ENCODE measurements at places on chromosomes 4 and X.

DNA sequence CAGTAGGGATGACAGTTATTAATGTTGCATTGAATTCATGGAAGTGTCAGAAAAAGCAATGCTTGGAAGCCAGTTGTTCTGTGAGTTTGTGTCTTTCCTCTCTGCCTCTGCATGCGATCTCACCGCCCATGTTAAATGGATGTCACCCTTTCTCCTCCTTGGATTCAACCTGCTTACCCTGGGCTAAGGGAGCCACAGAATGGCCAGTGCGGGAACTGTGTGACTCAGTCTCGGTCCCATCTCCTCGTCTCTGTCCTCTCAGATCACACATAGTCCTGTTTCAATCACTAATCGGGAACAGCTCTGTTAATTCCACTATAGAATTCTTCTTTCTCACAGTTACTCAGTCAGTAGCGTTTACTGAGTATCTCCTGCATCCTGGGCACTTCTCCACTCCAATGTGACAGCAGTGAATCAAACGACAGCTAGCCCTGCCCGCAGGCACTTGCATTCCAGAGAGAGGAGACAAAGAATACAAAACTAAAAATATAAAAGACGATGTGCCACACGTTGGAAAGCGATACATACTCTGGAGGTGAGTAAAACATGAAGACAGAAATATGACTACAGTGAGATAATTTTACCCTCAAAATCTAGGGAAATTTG is 53.6 kb upstream of the TLR3 start:
- DNase-seq, result no peak

- DNase-seq, result no peak
Observed at GRCh38 chrX:66674506-66674905, 35.6 kb upstream of the EDA2R start.

- DNase-seq, result no peak
Observed at GRCh38 chr4:187208651-187209050, 485.0 kb upstream of the FAT1 start.

DNA sequence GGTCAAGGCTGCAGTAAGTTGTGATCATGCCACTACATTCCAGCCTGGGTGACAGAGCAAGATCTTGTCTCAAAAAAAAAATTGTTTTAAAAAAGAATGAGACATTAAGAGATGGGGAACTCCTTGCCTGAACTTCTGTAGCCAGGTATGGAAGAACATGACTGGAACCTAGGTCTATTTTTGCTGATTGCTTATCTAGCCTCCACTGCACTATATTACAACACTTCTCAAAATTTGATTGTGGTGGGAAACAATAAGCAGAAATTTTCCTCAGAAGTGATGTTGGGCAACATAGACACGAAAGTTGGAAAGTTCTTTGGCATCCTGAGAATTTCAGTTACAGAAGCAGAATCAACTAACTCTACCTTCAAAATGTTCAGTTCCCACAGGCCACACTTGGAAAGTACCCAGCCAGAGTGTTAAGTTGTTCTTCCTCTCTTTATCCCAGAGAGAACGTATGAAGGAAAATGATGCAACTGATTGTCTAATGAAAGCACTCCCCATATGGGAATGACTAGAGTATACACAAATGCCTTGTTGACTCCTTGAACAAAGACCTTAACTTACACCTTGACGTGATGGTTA is 50.0 kb downstream of the LUZP4 start:
- no peak for DNase-seq

DNA sequence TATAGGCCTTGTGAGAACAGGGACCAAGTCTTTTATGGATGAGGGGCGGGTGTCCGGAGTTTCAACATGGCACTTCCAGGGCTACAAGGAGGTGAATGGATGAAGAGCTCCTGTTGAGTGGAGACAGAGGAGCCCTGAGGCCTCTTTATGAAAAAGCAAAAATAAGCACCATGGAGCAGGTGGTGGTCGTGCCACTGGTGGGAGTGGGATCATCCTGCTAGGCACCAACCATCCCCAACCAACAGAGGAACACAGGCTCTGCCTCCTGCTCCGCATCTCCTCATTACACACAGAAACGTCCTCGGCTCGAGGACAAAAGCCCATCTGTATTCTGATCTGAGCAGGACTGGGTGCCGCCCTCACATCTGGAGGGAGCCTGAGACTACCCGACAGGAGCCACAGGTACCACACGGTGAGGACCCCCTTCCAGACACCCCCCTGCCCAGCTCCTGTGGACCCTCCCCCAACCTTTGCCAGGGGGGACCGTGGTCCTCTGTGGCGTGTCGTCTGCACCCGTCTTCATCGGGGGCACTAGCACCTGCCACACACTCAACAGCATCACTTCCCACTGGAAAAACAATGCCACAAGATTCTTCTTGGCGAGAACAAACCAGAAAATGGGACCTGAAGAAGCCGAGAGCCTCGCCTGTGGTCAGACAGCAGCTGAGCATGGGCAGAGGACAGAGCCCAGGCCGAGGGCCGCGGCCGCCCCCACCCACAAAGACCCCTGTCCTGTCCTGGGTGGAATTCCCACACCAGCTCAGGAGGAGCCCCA is 3.9 kb upstream of the PDE6B start:
- no peak for DNase-seq

- no peak for DNase-seq
Observed at GRCh38 chr4:38574559-38575333, 89.3 kb upstream of the KLF3 start.

DNA sequence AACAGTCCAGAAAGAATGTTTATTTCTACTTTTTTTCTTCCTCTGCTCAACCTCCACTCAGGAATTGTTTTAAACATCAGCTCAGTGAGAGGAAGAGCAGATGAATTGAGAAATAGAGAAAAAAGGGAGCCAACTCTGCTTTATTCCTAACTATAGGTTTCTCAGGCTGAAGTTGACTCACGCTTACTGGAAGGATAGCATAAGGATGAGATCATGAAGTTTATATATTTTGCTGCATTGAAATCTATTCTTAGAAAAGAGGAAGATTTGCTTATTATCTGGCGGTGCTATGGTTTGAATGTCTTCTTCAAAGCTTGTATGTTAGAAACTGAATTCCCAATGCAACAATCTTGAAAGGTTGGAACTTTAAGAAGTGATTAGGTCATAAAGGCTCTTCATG is 1673.4 kb upstream of the PCDH7 start:
- DNase-seq, result no peak

GRCh38 chrX:78643874-78644273 is 15.3 kb downstream of the RTL3 start:
- no peak for DNase-seq

DNA sequence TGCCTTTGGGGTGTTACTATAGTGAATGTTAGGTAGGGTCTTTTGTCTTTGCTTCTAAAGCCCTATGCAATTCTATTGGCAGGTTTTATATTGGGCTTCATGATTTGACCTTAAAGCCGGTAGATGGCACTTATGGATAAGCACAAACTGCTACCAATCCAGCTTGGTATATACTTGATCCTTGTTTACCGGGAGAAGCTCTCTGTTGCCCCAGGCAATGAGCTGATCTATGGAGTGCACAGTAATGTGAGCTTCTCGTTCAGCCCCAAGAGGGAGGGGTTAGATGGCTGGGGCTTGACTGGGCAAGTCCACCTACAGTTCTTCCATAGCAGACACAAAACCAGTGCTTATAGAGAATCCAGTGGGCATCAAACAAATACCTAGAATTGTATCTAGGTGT is 287.2 kb upstream of the CT83 start:
- no peak for DNase-seq

- no peak for DNase-seq
Observed at GRCh38 chr4:15811703-15812337, 33.7 kb downstream of the CD38 start.

DNA sequence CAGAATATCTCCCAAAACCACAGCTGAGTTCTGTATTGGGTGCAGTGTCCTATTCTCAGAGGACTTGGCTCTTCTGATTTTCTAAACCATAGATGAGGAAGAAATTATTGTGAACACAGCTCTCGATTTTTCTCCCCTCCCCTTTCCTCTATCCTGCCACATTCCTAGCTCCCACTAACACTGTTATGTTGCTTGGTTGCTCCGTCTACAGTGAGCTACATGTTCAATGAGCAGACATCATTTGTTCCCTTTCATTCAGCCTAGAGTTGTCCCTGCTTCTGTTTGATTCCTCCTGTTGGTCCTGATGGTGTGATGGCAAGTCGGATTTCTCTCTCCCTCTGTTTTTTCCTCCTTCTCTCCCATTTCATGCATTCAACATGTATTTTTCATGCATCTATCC is 65.9 kb downstream of the DIPK2B start:
- DNase-seq, result no peak

GRCh38 chr4:101232074-101232776 is 115.1 kb downstream of the PPP3CA start:
- no peak for DNase-seq

DNA sequence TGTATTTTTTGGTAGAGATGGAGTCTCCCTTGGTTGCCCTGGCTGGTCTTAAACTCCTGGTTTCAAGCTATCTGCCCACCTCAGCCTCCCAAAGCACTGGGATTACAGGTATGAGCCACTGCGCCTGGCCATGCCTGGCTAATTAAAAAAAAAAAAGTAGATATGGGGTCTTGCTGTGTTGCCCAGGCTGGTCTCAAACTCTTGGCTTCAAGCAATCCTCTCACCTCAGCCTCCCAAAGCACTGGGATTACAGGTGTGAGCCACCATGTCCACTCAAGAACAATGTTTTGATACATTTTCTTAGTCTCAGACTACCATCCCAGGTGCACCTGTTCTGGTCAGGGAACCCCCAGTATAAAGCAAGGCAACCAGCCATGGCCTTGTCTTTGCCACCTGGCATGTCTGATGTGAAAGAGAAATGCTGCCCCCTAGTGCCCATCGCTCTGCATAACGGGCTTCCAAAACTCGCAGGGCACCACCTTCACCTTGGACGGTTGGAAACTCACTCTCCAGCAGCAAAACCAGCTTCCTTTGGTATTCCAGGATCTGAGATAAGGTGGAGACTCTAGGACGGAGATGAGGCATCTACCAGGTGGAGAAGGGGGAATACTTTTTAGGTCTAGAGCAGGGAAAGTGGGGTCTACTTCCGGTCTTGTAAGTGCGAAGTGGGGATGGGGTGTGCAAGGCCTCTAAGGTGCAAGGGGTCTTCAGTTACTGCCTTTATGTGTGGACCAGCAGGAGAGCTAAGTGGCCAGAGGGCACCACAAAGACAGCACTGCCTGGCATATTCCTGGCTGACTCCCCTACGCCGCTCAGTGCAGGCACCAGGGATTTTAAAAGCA is 47.7 kb upstream of the AFAP1 start:
- no peak for DNase-seq

GRCh38 chr4:6233929-6234328 is 33.6 kb upstream of the JAKMIP1 start:
- no peak for DNase-seq

DNA sequence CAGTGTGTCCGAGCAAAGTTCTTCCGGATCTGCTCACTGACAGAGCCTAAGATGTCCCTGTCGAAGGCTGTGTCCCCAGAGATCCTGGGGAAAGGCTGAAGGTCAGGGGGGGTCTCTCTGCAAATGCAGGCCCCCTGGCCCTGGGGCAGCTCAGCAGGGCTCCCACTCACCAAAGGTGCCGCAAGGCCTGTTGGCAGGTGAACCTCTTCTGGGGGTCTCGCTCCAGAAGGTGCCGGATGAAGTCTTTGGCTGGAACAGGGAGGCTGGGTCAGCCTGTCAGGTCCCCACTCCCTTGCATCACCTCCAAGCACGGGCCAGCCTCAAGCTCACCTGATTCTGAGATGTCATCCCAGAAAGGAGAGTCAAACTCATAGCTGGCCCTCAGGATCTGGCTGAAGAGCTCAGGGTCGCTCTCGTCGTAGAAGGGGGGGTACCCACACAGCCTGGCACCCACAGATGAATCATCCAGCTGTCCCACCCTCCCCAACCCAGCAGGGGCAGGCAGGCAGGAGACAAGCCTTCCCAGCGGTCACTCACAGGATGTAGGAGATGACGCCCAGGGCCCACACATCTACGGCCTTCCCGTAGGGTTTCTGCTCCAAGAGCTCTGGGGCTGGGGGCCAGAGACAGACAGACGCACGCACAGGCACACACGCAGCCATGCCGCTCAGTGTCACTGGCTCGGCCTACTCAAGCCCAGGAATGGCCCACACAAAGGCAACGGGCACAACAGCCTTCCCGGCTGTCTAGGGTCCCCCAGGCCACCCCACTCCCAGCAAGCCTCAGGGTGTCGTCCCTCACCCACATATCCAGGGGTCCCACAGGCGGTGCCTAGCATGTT is 2.6 kb downstream of the PNCK start:
- no peak for DNase-seq

- no peak for DNase-seq
Observed at GRCh38 chrX:48935301-48935670, 16.5 kb upstream of the PIM2 start.

- no peak for DNase-seq
Observed at GRCh38 chrX:17056868-17057608, 110.6 kb downstream of the REPS2 start.

- no peak for DNase-seq
Observed at GRCh38 chrX:110384490-110384889, 25.8 kb downstream of the RTL9 start.

DNA sequence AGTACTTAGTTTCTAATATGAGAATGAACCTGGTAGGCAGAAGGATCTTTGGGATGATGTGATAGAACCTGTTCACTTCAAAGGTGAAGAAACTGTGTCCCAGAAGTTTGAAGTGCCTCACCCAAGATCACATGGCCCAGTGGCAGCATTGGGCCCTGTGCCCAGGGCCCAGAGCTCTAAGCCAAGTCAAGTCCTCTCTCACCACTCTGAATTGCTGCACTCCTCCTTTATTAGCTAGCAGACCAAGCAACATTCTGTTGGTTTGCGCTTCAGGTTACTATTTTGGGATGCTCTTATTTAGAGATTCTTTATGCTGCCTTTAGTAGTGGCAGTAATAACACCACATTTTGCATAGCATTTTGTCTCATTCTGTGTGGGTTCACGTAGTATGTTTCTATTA is 82.7 kb downstream of the PARM1 start:
- DNase-seq, result no peak

GRCh38 chr4:101958547-101958946 is 168.0 kb downstream of the BANK1 start:
- DNase-seq, result no peak

DNA sequence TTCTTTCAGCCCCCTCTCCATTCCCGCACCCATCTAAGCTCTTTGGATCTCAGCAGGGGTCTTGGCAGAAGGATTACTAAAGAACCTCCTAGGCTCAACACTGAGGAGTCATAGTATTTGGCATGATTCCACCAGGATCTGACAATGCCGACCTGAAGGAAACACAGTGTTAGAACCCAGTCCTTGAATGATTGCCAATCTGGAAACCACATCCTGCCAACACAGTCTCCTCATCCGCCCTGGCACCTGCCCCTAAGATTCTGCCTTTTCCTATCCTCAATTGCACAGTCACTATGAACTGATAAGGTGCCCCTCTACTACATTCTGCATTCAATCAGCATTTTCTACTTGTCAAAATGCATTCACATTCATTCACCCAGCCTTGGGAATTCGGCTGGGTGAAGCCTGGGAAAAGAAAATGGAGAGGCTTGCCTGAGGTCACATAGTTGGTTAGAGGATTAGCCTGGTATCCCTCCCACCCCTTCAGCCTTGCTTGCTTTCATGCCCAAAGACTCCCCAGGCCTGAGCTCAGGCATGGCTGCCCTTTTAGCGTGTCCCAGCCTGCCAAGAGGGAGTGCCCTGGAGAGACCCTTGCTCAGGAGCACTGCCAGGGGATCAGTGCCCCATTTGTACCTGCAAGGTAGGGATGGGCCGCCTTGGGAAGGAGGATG is 2.2 kb upstream of the CLDN2 start:
- DNase-seq, result no peak

GRCh38 chr4:5385741-5386311 is 322.5 kb downstream of the EVC2 start:
- DNase-seq, result no peak
